ENCODE measurements at places on chromosomes 3 and 15.

DNA sequence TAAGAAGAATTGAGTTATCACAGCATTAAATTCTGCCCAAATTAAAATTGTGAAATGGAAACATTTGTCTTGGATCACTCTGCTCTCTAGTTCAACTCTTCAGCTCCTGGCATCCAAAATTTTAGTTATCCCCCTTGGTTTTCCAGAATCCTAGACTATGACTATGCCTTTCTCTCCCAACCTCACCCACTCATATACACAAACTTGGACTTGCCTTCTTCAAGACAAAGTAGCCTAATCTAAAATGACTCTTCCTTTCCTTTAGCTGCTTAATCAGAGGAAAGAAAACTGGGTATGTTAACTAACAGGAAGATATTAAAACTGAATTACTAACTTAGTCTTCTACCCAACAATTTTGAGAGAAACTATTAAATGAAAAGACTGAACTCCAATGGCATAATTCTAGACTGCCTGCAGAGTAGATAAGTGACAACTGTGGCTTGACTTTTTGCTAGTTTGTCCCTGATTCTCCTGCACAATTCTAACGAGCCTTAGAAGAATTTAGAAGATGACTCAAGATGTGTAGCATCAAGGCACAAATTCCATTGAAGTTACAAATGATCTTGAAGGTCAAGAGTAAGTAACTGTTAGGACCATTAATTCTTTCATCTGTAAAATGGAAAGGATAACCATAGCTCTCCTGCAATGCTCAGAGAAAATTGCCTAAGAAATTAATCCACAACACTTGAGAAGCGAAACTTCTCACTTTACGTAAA, 5.2 kb upstream of the GOLIM4 start:
- no peak for DNase-seq

- no peak for DNase-seq
These were observed 155.3 kb downstream of the TBL1XR1 start for GRCh38 chr3:177041730-177042551.

DNA sequence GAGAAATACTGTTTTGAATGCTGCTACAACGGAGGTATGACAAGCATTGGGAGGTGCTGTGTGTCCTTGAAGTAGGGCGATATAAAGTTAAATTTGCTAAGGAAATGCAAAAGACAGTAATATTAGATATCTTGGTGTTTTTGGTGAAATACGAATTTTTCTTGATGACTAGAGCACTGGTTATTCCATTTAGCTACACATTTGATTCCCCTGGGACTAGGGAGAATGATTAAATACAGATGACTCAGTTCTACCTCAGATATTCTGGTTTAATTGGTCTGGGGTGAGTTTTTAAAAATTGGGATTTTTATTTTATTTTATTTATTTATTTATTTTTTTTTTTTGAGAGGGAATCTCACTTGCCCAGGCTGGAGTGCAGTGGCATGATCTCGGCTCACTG, 18.7 kb upstream of the GADL1 start:
- no peak for DNase-seq

GRCh38 chr15:42511007-42511391, 15.6 kb downstream of the SNAP23 start:
- DNase-seq, result no peak

- DNase-seq, result no peak
These were observed 36.6 kb upstream of the ZPLD1 start for GRCh38 chr3:102398176-102398575.

- no peak for DNase-seq
These were observed 489.0 kb upstream of the CDIN1 start for GRCh38 chr15:36090286-36090946.

- no peak for DNase-seq
These were observed 238.0 kb upstream of the COL8A1 start for GRCh38 chr3:99400352-99400751.

DNA sequence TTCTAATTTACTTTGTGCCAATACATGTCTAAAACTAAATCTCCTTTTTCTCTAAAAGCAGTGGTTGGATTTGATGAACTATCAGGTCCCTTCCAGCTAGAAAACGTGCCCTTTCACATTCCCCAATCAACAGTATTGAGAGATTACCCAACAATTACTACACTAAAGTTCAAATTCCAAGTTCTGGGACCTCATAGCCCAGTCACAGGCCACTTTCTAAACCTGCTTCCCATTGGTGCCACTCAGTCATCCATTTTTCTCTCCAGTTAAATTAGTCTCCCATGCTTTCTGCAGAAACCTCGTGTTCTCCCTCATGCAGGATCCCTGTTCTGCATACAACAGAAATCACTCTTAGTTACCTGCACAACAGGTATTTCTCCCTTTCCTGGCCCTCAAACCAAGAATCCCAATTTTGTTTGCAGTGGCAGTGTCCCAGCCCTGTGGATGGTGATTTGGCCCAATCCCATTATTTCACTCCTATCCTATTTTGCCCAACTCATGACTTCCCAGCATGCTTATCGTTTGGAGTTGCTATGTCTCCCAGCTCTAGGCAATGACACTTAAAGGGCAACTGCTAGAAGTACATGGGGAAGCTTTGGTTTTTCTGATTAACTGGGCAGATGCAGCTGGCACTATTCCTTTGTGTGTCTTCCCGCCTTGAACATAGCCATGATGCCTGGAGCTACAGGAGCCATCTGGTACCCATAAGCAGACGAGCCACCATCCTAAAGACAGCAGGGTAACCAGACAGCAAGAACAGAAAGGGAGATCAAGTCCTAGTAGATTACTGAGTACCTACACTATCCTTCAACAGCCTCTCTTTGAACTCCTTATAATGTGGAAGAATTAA, 224.2 kb downstream of the MINAR1 start:
- DNase-seq, result no peak

- no peak for DNase-seq
These were observed 107.6 kb downstream of the TGFBR2 start for GRCh38 chr3:30713885-30714503.

GRCh38 chr3:141412087-141412935, 44.0 kb downstream of the ZBTB38 start:
- DNase-seq, result peak; percentile 68

- DNase-seq, result no peak
These were observed 22.8 kb downstream of the ATP2C1 start for GRCh38 chr3:130916507-130917167.

DNA sequence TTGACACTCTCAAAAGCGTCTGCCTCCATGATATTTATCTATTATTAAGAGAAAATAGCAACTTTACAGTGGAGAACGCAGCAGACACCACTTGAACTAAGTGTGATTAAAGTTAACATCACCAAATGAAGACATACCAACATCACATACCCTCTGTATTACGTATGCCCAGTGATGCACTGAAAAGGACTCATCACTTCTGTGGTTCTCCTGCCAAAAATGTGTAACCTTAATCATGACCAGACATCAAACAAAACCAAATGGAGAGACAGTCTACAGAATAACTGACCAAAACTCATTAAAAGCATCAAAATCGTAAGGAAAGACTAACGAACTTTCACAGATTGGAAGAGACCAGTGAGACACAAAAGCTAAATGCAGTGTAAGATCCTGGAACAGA, 103.2 kb downstream of the PPP2R3A start:
- DNase-seq, result no peak

GRCh38 chr15:96535148-96535547, 204.6 kb downstream of the NR2F2 start:
- no peak for DNase-seq

DNA sequence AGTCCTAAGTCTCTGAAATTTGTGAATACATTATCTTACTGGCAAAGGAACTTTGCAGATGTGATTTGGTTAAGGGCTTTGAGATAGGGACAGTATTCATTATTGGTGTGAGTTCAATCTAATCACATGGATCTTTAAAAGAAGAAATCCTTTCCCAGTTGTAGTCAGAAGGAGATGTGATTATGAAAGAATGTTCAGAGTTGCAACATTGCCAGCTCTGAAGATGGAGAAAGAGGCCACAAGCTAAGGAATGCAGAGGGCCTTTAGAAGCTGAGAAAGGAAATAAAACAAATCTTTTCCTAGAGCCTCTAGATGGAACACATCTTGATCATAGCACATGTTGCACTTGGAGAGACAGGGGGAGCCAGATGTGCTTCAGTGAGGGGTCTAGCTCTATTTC, 27.7 kb upstream of the SIAH2 start:
- no peak for DNase-seq

- no peak for DNase-seq
These were observed 3.4 kb upstream of the RPS27L start for GRCh38 chr15:63160638-63161037.

DNA sequence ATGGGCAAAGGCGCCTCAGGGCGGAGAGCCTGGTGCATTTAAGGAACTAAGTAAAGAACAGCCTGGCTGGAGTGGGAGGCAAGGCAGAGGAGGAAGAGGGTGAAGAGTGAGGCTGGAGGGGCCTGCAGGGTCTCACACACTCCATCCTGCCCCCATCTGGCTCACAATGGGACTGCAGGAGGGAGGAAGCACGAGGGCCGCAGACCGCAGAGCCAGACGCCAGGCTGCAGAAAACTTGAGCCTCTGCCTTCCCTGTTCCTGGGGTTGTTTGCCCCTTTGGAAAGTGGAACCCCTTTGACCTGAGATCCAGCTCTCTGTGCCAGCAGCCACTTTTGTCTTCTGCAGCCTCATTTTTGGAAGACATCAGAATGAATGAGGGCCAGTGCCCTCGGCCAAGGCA, 138.0 kb downstream of the SRGAP3 start:
- DNase-seq, result no peak

- DNase-seq, result no peak
These were observed 117.6 kb upstream of the ROBO1 start for GRCh38 chr3:79885407-79885806.

DNA sequence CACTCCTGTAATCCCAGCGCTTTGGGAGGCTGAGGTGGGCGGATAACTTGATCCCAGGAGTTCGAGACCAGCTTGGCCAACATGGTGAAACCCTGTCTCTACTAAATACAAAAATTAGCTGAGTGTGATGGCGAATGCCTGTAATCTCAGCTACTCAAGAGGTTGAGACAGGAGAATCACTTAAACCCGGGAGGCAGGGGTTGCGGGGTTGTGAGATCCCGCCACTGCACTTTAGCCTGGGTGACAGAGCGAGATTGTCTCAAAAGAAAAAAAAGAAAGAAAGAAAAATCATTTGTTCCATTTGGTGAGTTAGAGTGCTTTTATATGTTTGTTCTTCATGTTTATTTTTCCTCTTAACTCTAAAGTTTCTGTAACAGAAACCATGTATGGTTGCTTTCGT, 7.3 kb downstream of the NCK1 start:
- DNase-seq, result no peak

GRCh38 chr3:195247863-195248189, 23.1 kb downstream of the XXYLT1 start:
- no peak for DNase-seq

DNA sequence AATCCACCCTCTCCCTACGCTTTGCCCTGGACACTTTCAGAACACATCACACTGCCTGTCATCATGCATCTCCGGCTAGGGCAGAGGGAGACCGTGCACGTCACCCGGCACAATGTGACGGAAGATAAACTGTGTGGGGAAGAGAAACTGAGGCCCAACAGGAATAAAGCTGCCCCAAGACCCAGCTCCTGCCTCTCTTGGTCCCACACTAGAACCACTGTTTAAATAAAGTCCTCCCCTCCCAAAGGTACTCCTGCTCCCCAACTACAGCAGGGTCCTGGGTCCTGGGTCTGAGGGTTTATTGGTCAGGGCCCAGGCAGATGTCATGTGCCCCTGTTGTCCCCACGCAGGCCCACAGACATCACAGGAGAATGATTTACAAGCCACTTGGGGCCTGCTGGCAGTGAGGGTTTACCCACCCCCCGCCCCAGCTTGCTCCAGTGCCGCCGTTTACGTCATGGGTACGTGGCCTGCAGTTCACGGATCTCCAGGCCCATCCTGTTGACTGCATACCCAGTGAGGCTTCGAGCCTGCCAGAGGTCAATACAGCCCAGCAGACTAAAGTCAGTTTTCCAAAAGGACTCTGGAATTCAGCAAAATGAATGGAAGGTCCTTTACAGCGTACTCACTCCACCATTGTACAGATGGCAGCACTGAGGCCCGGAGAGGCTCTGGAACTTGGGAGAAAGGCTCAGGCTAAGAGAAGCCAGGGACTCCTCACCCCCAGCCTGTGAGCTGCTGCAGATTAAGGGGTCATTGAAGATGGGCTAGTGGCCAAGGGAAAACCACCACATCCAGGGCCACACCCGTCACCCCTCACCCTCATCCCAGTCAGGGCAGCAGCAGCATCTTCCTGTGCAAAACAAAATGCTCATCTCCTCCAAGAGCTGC, 23.2 kb downstream of the ALS2CL start:
- no peak for DNase-seq

DNA sequence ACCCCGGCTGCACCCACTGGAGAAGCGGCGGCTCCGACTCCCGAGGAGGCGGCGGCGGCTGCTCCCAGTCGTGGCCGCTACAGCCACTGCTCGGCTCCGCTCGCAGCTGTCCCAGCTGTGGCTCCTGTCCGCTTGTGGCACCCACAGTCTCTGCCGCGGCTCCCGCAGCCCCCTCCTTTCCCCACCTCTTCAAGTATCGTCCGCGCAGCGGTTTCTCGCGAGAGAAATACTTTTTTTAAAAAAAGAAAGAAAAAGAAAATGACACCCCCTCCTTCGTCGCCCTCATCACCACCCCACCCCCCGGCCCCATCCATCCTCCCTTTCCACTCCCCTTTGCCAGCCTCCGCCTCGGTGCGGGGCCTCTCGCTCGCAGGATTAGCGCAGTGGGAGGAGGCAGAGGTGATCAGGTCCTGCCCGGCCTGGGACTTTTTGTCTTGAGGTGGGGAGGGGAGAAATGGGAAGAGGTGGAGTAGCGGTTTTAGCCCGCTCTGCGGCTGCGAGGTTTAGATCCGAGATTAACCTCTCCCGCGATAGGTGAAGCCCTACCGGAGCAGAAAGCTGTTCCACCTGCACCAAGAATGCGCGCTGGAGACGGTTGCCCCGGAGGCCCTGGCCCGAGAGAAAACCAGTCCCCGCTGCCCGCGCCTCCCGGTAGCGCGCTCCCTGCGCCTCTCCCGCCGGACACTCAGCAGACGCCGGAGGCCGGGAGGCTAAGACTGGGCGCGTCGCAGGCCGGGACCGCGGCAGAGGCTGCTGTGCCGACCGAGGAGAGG, at the start of gene FBN1:
Gene FBN1 (minus strand): TSS at position 152 of the 773 bp plus-strand sequence. CDS start 940 bp downstream, outside the sequence.
- DNase-seq, result no peak

DNA sequence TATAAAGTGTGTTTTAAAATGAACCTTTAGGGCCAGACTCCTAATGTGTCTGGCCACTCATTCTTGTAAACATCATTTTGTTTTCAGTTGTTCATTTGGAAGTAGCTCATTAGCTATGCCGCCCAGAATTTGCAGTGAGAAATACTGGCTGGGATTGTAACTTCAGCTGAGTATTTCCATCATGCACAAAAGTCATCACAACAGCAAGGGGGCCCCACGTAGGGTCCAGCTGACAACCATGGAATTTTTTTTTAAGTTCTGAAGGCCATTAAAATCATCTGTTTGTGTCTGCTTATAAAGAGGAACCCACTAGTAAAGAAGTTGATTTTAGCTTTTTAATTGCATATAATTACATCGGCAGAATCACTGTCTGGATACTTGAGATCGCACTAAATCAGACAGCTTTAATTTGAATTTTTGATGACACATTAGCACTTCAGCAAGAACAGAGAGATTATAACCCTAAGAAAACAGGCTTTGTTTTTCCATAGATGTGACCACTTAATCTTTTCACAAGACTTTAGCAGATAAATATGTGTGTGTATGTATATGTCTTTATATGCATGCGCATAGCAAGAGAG, 46.3 kb upstream of the SKOR1 start:
- DNase-seq, result no peak
